ENCODE measurements at places on chromosomes 1 and 21. TPM values are rescaled to one million over a fixed set of nuclear protein-coding genes. Genes with fewer than 3 reads are reported as not detected.

- no peaks in the 10 kb centered on the region for H3K27me3 ChIP-seq
- H3K4me1 ChIP-seq: no peaks in the 10 kb centered on the region
- no peak overlapping the region for H3K27ac ChIP-seq
- no peaks in the 10 kb centered on the region for H3K36me3 ChIP-seq
Observed at GRCh38 chr1:46996659-46997281, 26.7 kb upstream of the CYP4X1 start.

- no peaks in the 10 kb centered on the region for H3K36me3 ChIP-seq
- peaks cover 23% of the 10 kb centered on the region for H3K27me3 ChIP-seq
- H3K4me3 ChIP-seq: peak overlapping the region; percentile 54
Observed at GRCh38 chr1:23216771-23217420, 406 bp downstream of the HTR1D start.

CTSS gene
- 15.9 TPM for total RNA-seq

PIGR gene
- total RNA-seq: not detected

PATJ gene
- total RNA-seq: 156 TPM

- H3K4me1 ChIP-seq: peaks cover 3% of the 10 kb centered on the region
- DNase-seq: no peak
- no peak overlapping the region for H3K4me3 ChIP-seq
Observed at GRCh38 chr1:32448773-32449456, 16.0 kb upstream of the ZBTB8B start.

TMEM269 gene
- 0.06 TPM for total RNA-seq

ZFP69B gene
- total RNA-seq: 0.44 TPM

GRCh38 chr1:208433971-208434370 is 189.8 kb upstream of the PLXNA2 start:
- H3K36me3 ChIP-seq: no peaks in the 10 kb centered on the region
- H3K27ac ChIP-seq: no peak overlapping the region
- H3K4me3 ChIP-seq: no peak overlapping the region
- H3K27me3 ChIP-seq: no peaks in the 10 kb centered on the region

RHCE gene
- total RNA-seq: 0.54 TPM

MAEL gene
- total RNA-seq: 1.6 TPM

GRCh38 chr1:206963119-206963712 is 7.0 kb downstream of the FCAMR start:
- DNase-seq: no peak
- H3K4me3 ChIP-seq: no peak overlapping the region
- no peak overlapping the region for H3K27ac ChIP-seq
- no peaks in the 10 kb centered on the region for H3K36me3 ChIP-seq
- H3K4me1 ChIP-seq: no peaks in the 10 kb centered on the region

METTL18 gene
- total RNA-seq: 7.1 TPM

DNA sequence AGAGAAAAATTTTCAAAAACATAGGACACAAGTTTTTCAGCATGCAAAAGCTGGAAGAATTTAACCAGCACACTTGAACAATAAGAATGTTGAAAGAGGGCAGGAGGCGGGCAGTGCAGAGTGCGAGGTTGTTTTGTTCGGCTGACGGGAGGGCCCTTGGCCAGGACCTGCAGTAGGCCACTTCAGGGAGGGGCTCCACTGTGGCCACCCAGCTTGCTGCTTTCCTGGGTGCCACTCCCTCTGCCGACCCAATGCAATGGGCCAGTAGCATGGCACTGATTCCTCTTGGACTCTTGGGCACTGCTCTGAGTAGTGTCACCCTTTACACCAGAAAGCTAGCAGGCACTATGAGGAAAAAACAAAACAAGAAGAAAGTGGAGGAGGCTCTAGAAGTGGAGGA is 92.9 kb downstream of the SNRPE start:
- no peak overlapping the region for H3K27ac ChIP-seq
- no peaks in the 10 kb centered on the region for H3K4me1 ChIP-seq
- H3K27me3 ChIP-seq: no peaks in the 10 kb centered on the region

RFX5 gene
- 26.1 TPM for total RNA-seq

DNA sequence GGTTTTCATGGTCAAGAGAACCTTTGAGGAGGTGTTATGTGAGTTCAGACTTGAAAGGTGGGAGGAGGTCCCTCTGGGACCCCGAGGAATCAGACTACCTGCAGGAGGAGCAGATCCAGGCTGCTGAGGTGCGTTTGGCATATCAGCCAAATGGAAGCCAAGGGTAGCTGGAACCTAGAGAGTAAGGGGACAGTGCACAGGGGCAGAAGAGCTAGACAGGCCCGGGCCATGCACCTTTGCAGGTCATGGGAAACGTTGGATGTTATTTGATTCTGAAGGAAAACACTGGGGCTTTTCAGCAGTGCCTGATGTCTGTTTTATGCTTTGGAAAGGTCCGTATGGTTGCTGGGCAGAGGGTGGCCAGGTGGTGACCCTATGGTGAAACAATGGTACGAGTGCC is 169.2 kb downstream of the PGBD5 start:
- no peaks in the 10 kb centered on the region for H3K27me3 ChIP-seq
- no peak overlapping the region for H3K27ac ChIP-seq
- H3K4me3 ChIP-seq: no peak overlapping the region
- DNase-seq: no peak

MIGA1 gene
- 9.6 TPM for total RNA-seq

DNA sequence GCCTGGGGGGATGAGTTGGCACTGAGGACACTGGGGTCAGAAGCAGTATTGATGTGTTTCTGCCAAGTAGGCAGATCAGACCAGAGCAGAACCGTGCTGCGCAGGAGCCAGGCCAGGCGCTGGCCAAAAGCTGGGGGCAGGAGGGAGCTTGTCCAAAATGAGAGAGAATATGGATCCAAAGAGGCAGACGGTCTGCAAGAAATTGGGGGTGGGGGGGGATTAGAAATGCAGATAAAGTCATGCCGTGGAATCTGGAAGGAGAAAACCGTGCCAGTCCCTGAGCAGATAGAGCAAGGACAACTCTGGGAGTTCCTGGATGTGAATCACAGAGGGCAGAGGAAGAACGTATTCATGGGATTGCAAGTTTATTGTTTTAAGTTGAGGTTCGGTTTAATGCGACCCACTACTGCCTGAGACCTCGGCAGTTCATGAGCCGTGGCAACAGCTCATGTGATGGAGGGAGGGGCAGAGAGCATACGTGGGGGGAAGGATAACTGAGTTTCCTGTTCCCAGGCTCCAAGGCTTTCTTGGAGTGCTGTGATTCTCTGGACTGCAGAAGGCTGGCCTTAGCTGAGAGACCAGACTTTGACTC is 224.0 kb downstream of the FGGY start:
- peaks cover 20% of the 10 kb centered on the region for H3K4me1 ChIP-seq
- H3K36me3 ChIP-seq: no peaks in the 10 kb centered on the region
- H3K4me3 ChIP-seq: no peak overlapping the region

GRCh38 chr1:53416269-53416813 is 42.9 kb upstream of the DMRTB1 start:
- DNase-seq: no peak
- no peak overlapping the region for H3K4me3 ChIP-seq
- H3K27ac ChIP-seq: no peak overlapping the region
- H3K4me1 ChIP-seq: no peaks in the 10 kb centered on the region

DNA sequence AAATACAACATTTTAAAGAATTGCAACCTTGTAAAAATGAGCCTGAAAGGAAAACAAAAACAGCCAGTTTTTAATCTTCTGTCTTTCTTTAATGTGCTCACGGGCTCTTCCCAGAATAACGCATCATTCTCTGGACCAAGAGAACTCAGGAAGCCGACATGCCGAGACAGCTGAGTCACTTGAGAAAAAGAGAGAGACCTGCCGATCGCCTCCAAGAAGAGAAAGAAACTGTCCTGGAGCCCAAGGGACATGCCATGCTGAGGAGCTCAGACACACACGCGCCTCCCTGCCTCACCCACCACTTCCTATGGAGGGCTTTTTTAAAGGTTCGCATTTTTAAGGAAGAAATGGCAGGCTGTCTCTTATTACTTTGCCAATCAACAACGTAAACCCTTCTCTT is 176.4 kb downstream of the ZNF281 start:
- H3K27me3 ChIP-seq: no peaks in the 10 kb centered on the region
- H3K36me3 ChIP-seq: no peaks in the 10 kb centered on the region

DNA sequence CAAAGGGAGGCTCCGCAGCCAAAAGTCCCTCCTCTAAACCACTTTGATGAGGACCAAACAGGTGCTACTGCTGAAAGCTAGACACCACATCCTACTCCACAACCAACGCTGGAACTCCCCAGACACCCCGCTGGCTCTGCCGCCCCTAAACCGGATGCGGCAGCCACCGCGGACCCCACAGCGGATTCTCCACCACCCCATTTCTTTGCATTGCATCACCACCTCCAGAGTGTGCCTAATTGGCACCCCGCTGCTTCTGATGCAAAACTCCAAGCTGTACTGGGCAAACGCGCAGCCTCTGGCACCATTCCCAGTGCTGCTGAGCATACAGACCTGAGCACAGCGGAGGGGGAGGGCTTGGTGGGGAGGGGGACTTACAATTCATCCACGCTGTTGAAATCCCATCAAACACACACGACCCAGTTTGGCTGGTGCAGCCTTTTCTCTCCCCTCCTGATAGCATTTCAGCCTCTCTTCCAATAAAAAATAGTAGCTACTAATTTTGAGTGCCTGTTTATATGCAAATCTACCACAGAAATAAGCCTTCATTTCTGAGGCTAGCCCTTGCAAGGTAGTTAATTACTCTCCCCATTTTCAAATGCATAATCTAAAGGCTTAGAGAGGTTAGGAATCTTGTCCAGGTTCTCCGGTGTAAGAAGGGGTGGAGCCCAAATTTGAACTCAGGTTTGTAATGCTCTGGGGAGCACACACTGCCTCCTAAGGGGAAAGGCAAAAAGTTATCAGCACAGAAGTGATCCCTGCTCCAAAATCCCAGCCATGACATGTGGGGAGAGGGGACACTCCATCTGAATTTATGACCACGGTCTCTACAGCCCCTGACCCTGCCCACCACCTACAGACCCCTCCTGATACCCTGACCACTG is 12.2 kb upstream of the RGS16 start:
- H3K4me3 ChIP-seq: no peak overlapping the region
- peak overlapping the region; percentile 99 for H3K27ac ChIP-seq
- DNase-seq: peak; percentile 52
- no peaks in the 10 kb centered on the region for H3K36me3 ChIP-seq

DNA sequence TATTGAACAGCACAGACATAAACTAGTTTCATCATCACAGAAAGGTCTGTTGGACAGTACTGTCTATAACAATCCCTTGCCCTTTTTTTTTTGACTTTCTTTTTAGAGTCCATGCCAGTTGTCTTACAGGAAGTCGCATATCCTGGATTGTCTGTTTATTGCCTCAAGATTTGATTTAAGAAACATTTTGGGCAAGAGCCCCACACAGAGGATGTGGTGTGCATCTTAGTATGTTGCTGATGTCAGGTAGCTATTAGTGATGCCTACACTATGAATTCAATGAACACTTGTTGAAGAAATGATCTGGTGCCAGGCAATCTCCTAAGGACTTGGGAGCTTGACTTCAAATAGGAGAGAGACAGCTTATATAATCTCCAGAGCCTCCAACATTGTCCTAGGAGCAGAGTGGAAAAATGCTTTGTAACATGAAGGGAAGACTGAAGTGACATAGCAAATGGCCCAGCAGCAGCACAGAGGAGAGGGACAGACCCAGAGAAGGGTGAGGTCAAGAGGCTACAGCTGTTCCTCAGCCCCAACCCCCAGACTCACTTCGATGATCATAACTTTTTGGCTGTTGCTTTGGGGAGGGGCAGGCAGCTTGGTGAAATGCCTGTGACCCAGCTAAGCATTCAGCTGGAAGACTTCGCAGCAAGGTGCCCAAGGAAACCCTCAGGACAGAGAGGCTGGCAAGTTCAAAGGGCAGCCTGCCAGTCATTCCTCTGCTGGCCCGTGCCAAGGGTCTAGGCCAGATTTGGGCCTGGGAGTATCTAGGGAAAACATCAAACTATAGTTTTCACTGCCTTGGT is 7.5 kb upstream of the RAB29 start:
- H3K4me3 ChIP-seq: no peak overlapping the region
- no peaks in the 10 kb centered on the region for H3K36me3 ChIP-seq
- H3K27ac ChIP-seq: peak overlapping the region; percentile 76
- H3K4me1 ChIP-seq: no peaks in the 10 kb centered on the region
- DNase-seq: no peak

FCN3 gene
- total RNA-seq: 5.7 TPM

GRCh38 chr21:22885614-22886013 is 1887.4 kb downstream of the NCAM2 start:
- H3K4me1 ChIP-seq: no peaks in the 10 kb centered on the region
- no peaks in the 10 kb centered on the region for H3K27me3 ChIP-seq
- DNase-seq: no peak
- no peak overlapping the region for H3K4me3 ChIP-seq
- H3K27ac ChIP-seq: no peak overlapping the region
- H3K36me3 ChIP-seq: no peaks in the 10 kb centered on the region

OPRD1 gene
- total RNA-seq: not detected

PLXNA2 gene
- total RNA-seq: 28.2 TPM

DNA sequence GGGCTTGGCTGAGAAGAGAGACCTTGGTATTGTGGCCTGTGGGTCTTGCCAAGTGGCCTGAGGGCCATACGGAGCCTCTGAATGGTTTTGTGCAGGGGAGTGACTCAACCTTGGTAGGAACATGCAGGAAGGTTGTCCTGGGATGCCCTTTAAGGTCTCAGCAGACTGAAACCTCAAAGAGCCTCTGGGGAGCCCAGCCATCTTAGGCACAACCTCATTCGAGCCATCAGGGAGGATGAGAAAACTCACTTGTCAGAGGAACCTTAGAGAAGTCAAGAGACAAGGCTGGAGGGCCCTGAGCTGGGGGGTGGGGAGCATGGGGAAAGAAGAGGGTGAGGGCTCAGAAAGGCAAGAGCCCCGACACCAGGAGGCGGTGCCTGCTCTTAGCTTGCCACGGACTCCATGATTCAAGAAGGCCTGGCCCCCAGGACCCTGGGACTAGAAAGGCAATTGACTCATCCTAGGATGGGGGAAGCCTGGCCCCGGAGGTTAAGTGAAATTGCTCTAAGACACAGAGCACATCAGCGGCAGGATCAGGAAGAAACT is 13.0 kb downstream of the IFI6 start:
- H3K27me3 ChIP-seq: no peaks in the 10 kb centered on the region
- H3K4me3 ChIP-seq: no peak overlapping the region
- no peak for DNase-seq
- H3K27ac ChIP-seq: peak overlapping the region; percentile 96

GRCh38 chr1:154772606-154773506 is 97.2 kb downstream of the KCNN3 start:
- no peak overlapping the region for H3K4me3 ChIP-seq
- H3K27me3 ChIP-seq: no peaks in the 10 kb centered on the region
- no peaks in the 10 kb centered on the region for H3K4me1 ChIP-seq
- H3K27ac ChIP-seq: no peak overlapping the region
- no peaks in the 10 kb centered on the region for H3K36me3 ChIP-seq
- DNase-seq: no peak

LY9 gene
- total RNA-seq: 2.5 TPM

FCRL6 gene
- 2.0 TPM for total RNA-seq

Data from heart left ventricle (tissue), 16 donors.